ENCODE measurements at places on chromosomes 4 and X. TPM values are rescaled to one million over a fixed set of nuclear protein-coding genes. Genes with fewer than 3 reads are reported as not detected.

- no peak for DNase-seq
- H3K27ac ChIP-seq = no peak overlapping the region
- no peaks in the 10 kb centered on the region for H3K27me3 ChIP-seq
- no peaks in the 10 kb centered on the region for H3K36me3 ChIP-seq
Measured at GRCh38 chr4:150681063-150681462, 99.1 kb downstream of the MAB21L2 start.

Gene NEUROG2
- not detected for total RNA-seq

Gene CLDN34
- not detected for total RNA-seq

- no peaks in the 10 kb centered on the region for H3K36me3 ChIP-seq
- no peaks in the 10 kb centered on the region for H3K27me3 ChIP-seq
- H3K27ac ChIP-seq = no peak overlapping the region
- no peak overlapping the region for H3K4me3 ChIP-seq
- H3K4me1 ChIP-seq = no peaks in the 10 kb centered on the region
Measured at GRCh38 chr4:155787113-155787710, 28.4 kb downstream of the GUCY1B1 start.

Gene ARAP2
- total RNA-seq = 5.7 TPM

- no peak overlapping the region for H3K4me3 ChIP-seq
- H3K36me3 ChIP-seq = no peaks in the 10 kb centered on the region
- H3K27ac ChIP-seq = no peak overlapping the region
- no peak for DNase-seq
- H3K4me1 ChIP-seq = no peaks in the 10 kb centered on the region
- no peaks in the 10 kb centered on the region for H3K27me3 ChIP-seq
Measured at GRCh38 chrX:47748576-47748975, 88.1 kb upstream of the ZNF81 start.

DNA sequence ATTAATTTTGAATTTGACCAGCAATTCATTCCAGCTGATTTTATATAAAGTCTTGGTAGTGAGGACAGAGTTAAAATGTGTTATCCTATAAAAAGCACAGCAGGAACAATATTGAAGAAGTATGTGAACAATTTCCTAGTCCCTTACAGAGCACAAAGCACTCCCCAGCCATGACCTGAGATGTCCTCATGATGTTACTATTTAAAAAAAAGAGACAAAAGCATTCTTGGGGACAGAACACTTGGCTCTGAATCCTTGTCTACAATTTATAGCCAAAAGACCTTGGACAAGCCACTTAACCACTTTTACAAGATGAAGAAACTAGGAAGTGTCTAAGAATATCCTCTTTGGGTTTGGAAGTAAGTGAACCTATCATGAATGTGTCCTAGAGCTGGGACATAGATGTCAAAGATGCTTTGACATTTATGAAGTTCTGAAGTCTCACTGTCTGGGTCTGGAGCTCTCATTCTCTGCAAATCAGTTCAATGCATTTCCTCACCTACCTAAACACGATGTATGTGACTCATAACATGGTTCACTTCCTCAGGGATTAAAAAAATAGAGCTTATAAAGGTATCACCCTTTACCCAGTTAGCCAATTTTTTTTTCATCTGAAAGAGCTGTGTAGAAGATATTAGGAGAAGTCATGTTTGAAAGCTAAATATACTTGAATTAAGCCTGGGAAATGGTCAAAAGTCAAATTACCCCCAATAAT, 61.4 kb downstream of the IGFBP7 start:
- H3K27ac ChIP-seq = peak overlapping the region; percentile 52
- H3K27me3 ChIP-seq = no peaks in the 10 kb centered on the region
- H3K36me3 ChIP-seq = no peaks in the 10 kb centered on the region
- H3K4me1 ChIP-seq = peaks cover 59% of the 10 kb centered on the region
- no peak for DNase-seq

Gene FREM3
- total RNA-seq = not detected

Gene UGT2B17
- not detected for total RNA-seq

GRCh38 chr4:2041239-2042130, 17.6 kb upstream of the NAT8L start:
- no peaks in the 10 kb centered on the region for H3K4me1 ChIP-seq
- peak overlapping the region; percentile 17 for H3K27ac ChIP-seq
- peak overlapping the region; percentile 71 for H3K4me3 ChIP-seq
- no peaks in the 10 kb centered on the region for H3K36me3 ChIP-seq
- peak; percentile 73 for DNase-seq

- H3K27ac ChIP-seq = no peak overlapping the region
- no peak for DNase-seq
- no peaks in the 10 kb centered on the region for H3K4me1 ChIP-seq
- no peaks in the 10 kb centered on the region for H3K27me3 ChIP-seq
Measured at GRCh38 chr4:187393531-187394344, 601.8 kb upstream of the ZFP42 start.

Gene CASP3
- 12.1 TPM for total RNA-seq

- no peaks in the 10 kb centered on the region for H3K27me3 ChIP-seq
- no peak overlapping the region for H3K27ac ChIP-seq
- H3K4me1 ChIP-seq = no peaks in the 10 kb centered on the region
- no peak overlapping the region for H3K4me3 ChIP-seq
- DNase-seq = no peak
Measured at GRCh38 chrX:45719751-45720501, 519.2 kb upstream of the DIPK2B start.

DNA sequence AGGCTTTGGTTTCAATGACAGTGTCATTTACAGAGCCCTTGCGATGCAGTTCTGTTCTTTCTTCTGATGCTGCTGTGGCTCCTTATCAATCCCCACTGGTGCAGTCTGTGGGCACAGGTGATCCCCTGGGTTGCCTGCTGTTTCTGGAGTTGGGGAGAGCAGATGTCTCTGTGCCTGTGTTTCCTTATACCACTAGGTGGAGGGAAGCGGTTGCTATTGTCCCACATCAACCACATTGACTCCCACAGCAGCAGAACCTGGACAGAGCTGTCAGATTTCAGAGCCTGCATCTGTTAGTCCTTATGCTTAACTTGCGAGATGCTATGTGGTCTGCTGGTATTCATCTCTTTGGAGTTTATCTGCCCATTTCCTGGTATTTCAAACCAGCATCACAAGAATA, 57.7 kb downstream of the NEIL3 start:
- no peak overlapping the region for H3K4me3 ChIP-seq
- no peaks in the 10 kb centered on the region for H3K36me3 ChIP-seq

Gene ARMCX4
- 9.5 TPM for total RNA-seq

GRCh38 chrX:25017667-25018247, 2.0 kb upstream of the ARX start:
- peaks cover 29% of the 10 kb centered on the region for H3K27me3 ChIP-seq
- H3K4me3 ChIP-seq = no peak overlapping the region
- H3K4me1 ChIP-seq = peaks cover 17% of the 10 kb centered on the region
- DNase-seq = no peak

DNA sequence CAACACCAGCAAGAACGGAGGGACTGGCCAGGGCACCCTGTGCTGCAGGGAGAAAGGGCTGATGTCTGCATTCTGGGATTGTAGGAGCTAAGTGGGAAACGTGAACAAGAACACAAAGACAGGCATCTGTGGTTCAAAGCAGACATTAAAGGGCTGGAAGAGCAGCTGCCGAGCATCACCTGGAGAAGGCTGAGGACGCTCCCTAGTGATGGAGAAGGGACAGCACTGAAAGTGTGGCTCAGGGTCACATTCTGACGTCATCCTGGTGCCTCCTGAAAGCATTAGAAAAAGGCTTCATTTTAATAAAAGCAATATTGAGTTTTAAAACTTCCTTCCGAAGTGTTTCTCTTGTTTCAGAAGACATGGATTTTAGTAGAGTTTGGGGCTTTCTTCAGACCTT, 62.3 kb downstream of the CLDN22 start:
- no peak for DNase-seq
- H3K27ac ChIP-seq = no peak overlapping the region
- no peaks in the 10 kb centered on the region for H3K4me1 ChIP-seq

Gene CXorf65
- total RNA-seq = not detected

Gene PF4V1
- not detected for total RNA-seq

DNA sequence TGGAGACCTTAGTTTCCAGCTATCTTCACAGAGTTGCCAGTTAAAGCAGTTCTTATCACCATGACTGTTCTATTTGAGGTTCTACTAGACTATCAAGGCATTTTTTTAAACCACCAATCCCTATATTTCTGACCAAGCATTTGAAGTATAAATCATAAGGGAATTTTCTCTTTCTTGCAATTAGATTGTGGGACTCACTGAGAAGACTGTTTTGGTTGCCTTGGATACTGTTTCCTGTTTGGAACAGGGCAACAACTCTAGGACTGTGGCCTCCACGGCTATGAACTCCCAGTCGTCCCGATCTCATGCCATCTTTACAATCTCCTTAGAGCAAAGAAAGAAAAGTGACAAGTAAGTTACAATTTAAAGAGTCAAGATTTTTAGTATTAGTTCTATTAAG, 11.8 kb downstream of the KIF4A start:
- DNase-seq = no peak
- H3K4me1 ChIP-seq = no peaks in the 10 kb centered on the region
- no peaks in the 10 kb centered on the region for H3K36me3 ChIP-seq
- H3K27ac ChIP-seq = no peak overlapping the region
- H3K27me3 ChIP-seq = no peaks in the 10 kb centered on the region
- no peak overlapping the region for H3K4me3 ChIP-seq

DNA sequence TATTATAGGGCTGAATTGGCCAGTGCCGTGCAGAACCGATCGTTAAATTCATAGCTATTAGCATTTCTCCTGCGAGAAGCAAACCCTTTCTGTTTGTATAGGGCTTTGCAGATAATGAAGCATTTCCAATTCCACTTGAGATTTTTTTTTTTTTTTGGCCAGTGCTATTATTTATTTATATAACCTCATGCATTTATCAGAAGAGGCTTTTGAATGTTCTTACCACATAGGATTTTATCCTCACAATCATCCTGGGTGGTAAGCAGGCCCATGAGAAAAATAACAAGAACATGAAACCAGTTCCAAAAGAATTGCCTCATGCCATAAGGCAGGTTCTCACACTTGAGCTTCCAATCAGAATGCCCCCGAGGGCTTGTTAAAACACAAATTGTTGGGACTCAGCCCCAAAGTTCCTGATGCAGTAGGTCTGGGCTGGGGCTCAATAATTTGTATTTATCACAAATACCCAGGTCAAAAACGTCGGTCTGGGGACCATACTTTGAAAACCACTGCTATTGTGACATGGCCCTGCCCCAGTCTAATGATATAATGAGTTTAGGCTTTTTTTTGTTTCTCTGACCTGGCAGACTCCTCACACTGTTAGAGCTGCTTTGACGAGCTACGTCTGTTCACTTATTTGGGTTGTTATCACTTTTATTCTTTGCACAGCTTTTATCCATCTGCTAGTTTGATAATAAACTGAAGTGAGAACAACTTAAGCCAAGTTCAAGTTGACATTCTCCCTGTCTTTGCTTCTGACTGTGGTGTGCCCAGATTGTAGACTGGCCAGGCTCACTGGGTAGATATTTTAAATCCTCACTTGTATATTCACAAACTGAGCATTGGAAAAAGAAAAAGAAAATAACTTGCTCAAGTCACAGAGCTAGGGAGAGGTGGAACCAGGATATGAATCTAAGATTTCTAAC, 20.1 kb downstream of the SUPT20HL1 start:
- no peaks in the 10 kb centered on the region for H3K36me3 ChIP-seq
- DNase-seq = no peak
- no peaks in the 10 kb centered on the region for H3K27me3 ChIP-seq
- no peak overlapping the region for H3K27ac ChIP-seq
- H3K4me3 ChIP-seq = no peak overlapping the region

- H3K27me3 ChIP-seq = no peaks in the 10 kb centered on the region
- H3K4me1 ChIP-seq = no peaks in the 10 kb centered on the region
- no peaks in the 10 kb centered on the region for H3K36me3 ChIP-seq
- H3K4me3 ChIP-seq = no peak overlapping the region
- DNase-seq = no peak
- H3K27ac ChIP-seq = no peak overlapping the region
Measured at GRCh38 chr4:182010876-182011275, 232.3 kb upstream of the TENM3 start.

Gene P2RY10
- total RNA-seq = not detected

- no peak for DNase-seq
- no peak overlapping the region for H3K27ac ChIP-seq
Measured at GRCh38 chr4:86657382-86657781, 63.3 kb downstream of the PTPN13 start.

DNA sequence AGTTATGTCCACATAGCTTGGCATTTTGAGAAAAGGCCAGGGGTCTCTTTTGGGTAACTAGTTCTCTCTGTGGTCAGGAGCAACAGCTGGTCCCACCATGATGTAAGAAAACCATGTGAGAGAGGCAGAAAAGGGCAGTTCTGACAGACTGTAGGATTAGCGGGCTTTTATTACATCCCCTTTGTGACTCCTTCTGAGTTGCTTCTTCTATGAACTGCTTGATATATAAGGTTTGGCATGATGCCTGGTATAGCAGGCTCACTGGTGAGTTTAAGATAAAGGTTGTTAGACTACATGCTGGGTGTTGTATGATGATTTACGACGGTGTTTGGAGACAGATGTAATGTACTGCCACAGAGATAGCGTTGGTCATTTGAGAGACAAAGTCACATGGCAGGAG, 2308.1 kb upstream of the AGA start:
- H3K27ac ChIP-seq = no peak overlapping the region
- no peak for DNase-seq
- no peaks in the 10 kb centered on the region for H3K27me3 ChIP-seq
- no peak overlapping the region for H3K4me3 ChIP-seq
- no peaks in the 10 kb centered on the region for H3K4me1 ChIP-seq

Gene SPATA4
- total RNA-seq = 0.28 TPM

GRCh38 chrX:1835056-1835455, 220.2 kb downstream of the ASMT start:
- H3K36me3 ChIP-seq = no peaks in the 10 kb centered on the region
- H3K4me3 ChIP-seq = no peak overlapping the region
- H3K27me3 ChIP-seq = no peaks in the 10 kb centered on the region
- no peaks in the 10 kb centered on the region for H3K4me1 ChIP-seq
- H3K27ac ChIP-seq = no peak overlapping the region
- no peak for DNase-seq

DNA sequence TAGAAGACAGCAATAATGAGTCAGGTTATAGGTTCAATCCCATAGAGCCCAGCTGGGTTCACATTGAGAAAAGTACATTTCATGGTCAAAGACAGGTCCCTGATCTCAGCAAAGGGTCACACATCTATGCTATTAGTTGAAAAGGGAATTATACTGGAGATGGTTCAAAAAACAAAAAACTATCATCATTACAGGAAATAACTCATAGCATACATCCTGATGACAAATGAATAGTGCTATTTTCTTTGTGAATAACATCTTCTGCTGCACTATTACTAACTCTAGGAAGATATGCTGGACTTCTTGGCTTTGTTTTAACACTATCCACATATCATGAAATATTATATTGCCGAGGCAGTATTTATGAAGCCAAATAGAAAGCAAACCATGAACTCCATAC, 202.5 kb upstream of the MAB21L2 start:
- no peak overlapping the region for H3K27ac ChIP-seq
- no peaks in the 10 kb centered on the region for H3K36me3 ChIP-seq
- H3K27me3 ChIP-seq = no peaks in the 10 kb centered on the region
- H3K4me1 ChIP-seq = no peaks in the 10 kb centered on the region

Gene TCP11X2
- not detected for total RNA-seq

GRCh38 chr4:59608466-59608865, 1591.7 kb upstream of the ADGRL3 start:
- H3K36me3 ChIP-seq = no peaks in the 10 kb centered on the region
- no peak for DNase-seq
- no peaks in the 10 kb centered on the region for H3K4me1 ChIP-seq
- no peak overlapping the region for H3K4me3 ChIP-seq
- no peaks in the 10 kb centered on the region for H3K27me3 ChIP-seq

Measured in right atrium auricular region (tissue), 2 donors.